WTC11 (cell line): ENCODE measurements at places on chromosomes 5 and 9.

- no peak for DNase-seq
Measured at GRCh38 chr5:73716284-73716808, 90.3 kb downstream of the ARHGEF28 start.

DNA sequence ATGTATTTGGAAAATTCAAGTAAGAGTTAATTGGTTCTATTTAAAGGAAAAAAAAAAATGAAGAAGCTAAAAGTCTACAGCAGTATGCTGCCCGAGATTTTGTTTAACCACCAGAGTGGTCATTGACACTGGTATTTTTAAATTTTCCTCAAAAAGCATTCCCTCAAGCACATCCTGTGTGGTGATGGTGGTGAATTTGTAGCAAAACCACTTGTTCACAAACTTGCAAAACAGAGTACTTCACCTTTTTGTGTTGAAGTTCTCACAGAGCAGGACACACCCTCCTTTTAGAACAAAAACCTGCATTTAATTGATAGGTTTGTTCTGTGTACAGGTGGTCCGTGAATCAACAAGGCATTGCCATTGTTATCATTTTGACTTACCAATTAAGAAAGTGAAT lies 374.2 kb downstream of the EFNA5 start:
- no peak for DNase-seq

GRCh38 chr5:83917261-83917908 lies 196.7 kb upstream of the HAPLN1 start:
- no peak for DNase-seq

GRCh38 chr5:123949807-123950340 lies 437.9 kb downstream of the CSNK1G3 start:
- DNase-seq: no peak

DNA sequence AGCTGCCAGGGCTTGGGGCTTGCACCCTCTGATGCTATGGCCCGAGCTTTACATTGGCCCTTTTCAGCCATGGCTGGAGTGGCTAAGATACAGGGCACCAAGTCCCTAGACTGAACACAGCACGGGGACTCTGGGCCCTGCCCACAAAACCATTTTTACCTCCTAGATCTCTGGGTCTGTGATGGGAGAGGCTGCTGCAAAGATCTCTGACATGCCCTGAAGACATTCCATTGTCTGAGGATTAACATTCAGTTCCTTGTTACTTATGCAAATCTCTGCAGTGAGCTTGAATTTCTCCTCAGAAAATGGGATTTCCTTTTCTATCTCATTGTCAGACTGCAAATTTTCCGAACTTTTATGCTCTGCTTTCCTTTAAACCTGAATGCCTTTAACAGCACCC lies 337.0 kb upstream of the SMC2 start:
- DNase-seq: no peak

DNA sequence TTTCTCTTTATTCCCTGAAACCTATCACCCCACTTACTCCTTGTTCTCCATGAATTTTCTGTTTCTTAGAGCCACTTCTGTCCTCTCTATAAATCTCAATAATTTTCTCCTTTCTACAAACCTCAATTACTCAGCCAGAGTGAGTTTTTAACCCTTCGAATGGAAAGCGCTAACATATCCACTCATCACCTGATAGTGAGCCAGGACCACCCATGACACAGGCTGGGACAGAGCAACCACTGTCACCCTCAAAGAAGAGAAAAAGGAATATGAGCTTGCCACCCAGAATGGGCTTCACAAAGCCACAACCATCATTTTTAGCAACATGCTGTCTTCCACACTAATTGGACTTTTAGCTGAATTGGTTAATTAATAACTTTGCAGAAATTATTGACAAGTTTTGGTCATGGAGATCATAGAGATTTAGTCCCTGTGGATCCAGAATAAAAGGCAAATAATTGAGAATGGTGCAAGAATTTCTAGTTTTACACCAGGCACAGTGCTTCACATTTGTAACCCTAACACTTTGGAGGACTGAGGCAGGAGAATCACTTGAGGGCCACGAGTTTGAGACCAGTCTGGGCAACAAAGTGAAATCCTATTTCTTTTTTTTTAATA lies 32.1 kb upstream of the SELENOP start:
- DNase-seq: no peak

DNA sequence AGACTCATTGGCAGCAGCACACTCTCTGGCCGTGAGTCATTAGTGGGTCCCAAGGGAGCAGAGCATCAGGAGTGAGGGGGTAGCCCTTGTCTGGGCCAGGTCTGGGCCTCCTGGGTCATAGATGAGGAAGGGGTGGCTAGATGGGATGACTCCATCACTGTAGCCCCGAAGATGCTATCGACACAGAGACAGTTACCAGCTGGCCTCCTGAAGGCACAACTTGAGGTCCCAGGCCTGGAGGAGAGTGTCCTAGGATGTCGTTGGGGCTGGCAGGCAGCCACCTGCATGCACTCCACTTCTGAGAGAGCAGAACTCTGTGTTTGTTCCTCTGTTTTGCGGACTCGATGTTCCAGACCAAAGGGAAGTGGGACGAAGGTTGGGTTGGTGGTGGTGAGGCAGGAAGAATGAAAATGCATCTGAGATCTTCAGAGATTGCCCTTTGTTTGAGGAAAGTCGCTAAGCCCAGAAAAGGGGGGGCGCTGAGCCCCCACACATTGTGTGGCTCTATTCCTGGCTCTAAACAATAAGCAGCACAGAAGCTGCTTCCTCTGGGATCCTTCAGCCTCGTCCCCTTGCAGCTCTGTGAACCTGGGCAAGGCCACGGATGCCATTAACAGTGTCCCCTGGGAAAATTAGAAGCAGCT lies 4.7 kb downstream of the BTNL9 start:
- no peak for DNase-seq

DNA sequence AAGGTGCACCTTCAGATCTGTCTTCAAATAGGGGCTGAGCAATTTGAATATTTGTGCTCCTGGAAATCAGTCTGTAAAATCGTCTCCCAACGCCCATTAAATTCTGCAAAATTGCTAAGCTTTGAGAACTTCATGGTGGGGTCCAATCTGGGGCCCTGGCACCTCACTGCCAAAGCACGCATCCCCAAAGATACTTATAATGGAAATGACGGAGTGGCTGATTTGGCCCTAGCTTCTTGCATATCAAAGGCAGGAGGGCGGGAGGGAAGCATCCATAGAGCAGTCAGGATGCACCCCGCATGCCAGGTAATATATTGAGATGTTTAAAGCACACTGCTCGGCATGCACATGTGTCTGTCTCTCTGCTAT lies 422.3 kb downstream of the EBF1 start:
- no peak for DNase-seq

DNA sequence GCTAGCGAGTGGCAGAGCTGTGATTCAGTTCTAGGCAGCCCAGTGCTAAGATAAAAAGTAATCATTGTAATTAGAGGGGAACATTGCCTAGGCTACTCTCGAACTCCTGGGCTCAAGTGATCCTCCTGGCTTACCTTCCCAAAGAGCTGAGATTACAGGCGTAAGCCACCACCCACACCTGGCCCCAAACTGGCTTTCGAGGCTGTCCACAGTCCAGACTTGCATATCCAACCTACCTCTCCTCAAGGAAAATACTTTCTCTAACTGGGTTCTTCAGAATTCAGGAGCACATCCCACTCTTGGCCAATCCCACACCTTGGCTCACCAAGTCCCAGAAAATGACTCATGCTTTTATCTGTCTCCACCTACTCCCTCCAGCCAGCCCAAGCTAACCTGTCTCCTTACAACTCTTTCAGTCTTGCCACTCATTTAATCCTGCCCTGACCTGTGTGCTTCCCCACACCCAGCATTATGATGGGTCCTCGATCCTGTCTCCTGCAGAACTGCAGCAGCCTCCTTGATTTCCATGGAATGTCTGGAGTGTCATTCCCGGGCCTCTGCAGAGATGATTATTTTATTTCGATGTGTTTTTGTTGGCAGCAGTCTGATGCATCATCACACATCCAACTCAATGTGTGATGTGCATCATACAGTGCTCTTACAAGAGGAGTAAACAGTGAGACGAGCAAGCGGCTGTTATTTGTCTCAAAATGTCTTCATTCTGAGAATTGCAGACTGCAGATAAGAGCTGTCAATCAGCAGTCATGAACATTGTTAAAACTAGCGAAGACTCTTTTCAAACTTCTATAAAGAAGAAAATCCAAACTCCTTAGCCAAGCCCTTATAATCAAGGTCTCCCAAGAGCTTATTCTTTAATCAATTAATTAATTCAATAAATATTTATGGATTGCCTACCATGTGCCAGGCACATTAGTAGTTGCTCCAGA lies 167.3 kb downstream of the SEC61B start:
- DNase-seq: no peak
